ENCODE measurements at places on chromosomes 16 and 17.
A peak's percentile ranks its signal among the peaks of the same experiment; 100 is the strongest.

DNA sequence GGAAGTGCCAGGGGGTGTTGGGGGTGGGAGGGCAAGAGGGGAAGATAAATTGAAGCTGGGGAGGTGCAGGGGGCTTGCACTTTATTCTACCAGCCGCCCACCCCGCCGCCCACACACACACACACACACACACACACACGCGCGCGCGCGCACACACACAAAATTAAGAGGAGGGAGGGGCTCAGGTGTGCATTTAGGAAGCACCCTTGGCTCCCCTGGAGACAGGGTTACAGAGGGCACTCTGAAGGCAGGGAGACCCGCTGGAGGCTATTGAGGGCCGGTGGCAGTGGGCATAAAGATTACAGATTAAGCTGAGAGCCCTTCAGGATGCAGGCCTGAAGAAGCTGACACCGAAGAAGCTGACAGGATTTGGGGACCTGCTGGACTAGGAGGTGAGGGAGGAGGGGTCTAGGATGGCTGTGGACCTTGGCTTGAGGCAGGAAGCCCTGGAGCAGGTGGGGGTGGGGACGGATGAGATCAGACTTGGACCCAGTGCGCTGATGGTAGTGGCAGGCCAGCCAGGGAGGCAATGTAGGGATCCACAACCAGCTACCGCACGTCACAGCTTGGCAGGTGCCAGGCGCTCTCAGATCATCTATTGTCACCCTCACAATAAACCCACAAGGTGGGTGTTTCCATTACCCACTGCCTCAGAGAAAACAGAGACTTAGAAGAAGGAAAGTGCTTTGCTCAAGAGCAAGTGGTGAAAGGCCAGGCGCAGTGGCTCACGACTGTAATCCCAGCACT is 772 bp upstream of the SAMD14 start:
- DNase-seq = no peak

- DNase-seq = no peak
Observed at GRCh38 chr16:84449156-84450140, 55.0 kb downstream of the MEAK7 start.

DNA sequence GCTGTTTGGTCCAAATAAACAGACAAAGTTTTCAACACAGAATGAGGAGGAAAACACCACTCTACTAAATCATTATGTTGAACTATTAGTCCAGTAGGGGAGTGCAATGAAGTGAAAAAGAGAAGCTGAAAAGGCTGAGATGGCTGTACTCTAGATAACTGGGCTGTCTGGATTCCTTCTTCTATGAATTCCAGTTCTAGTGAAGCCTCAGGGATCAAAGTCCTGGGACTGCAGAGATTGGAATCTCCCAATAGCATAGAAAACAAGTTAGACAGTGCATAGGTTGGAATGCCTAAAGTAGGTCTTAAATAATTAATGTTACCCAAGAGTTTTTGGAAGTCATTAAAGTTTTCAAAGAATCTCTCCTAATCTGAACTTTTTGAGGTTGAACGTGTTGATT is 59.9 kb downstream of the LGALS9 start:
- DNase-seq = no peak

- no peak for DNase-seq
Observed at GRCh38 chr17:9162275-9162985, 141.1 kb downstream of the NTN1 start.

- peak; percentile 51 for DNase-seq
Observed at GRCh38 chr16:19884611-19885450, at the start of gene GPRC5B. TSS of gene GPRC5B (minus strand) at chr16:19884848. CDS start at chr16:19872845, 12,003 bp downstream.

DNA sequence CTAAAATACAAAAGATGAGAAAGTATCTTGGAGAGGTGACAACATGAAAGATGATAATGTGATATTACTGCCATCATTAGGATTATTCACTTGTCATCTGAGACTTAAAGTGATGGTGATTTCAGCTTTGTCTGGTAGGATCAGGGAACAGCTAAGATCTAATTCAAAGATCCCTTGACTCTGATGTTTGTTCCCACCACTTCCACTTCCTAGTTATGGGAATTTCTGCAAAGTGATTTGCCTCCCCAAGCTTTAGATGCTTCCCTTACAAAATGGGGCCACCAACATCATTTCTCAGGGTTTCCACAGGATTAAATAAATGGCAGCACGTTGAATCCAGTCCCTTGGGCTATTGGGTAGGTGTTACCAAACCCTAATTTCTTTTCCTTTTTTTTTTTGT is 550.8 kb upstream of the CDH5 start:
- DNase-seq = no peak

DNA sequence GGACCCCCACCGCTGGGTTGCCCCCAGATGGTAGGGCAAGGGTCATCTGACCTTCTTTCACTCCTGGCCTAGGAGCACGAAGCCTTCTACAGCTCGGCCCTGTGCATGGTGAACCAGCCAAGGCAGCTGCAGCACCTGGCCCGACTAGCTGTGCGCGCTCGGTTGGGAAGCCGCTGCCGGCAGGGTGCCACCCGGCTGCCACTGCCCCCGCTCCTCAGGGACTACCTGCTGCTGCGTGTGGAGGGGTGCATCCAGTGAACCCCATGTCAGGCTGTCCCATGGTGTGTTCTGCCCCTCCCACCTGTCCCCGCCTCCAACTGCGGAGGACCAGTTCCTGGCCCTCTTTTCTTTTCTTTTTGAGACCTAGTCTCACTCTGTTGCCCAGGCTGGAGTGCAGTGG is 7.6 kb downstream of the ASB16 start:
- no peak for DNase-seq

GRCh38 chr17:17164676-17165075 is 41.5 kb downstream of the PLD6 start:
- no peak for DNase-seq

DNA sequence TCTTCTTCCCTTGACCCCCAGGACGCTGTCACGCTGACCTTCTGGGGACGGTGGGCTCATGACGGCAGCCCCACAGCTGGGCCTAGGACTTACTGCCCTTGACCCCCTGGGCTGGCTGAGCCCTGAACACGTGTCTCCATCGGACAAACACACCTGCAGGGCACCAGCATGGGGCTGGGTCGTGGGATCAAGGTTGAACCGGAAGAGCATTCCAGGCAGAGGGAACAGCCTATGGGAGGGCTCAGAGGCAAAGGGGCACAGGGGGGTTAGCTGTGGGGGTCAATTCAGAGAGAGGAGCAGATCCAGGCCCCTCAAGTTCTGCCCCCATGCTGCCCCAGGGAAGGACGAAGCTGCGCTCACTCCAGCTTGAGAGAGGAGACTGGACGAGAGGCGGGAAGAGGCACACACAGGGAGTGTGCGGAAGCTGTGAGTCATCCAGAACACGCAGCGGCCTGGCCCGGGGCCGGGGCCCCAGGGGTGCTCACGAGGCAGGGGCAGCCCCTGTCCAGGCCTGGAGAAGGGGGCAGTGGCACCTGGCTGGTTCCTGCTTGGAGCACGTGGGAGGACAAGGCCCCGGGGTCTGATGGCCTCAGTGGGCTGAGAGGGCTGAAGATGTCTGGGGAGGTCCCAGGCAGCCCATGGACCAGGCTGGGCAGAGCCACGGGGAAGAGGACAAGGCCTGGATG is 9.9 kb downstream of the SSTR5 start:
- no peak for DNase-seq

GRCh38 chr17:74427048-74427762 is 4.7 kb upstream of the GPRC5C start:
- DNase-seq = no peak

DNA sequence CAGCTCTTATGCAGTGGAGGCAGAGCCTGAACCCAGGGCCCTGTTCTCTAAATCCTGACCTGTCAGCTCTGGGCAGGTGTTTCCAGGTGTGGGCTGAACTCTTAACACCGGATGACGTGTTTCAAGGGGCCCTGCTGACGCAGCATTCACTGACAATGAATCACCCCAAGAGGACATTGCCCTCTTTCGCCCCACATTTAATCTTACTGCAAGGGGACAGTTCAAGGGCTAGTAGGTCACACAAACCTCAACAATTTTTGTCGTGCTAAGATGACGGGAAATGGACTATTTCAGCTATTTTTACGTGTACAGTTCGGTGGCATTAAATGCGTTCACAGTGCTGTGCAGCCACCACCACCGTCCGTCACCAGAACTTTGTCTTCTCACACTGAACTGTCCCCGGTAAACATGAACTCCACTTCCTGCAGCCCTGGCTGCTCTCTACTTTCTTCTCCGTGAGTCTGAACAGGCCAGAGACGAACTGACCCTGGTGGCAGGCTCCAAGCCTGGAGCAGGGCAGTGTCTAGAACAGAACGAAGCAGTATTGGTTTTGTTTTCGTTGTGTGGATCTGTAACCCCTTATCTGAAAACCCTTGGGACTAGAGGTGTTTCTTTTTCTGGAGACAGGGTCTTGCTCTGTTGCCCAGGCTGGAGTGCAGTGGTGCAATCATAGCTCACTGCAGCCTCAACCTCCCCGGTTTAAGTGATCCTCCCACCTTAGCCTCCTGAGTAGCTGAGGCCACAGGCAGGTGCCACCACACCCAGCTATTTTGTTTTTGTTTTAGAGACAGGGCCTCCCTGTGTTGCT is 88.4 kb upstream of the CIBAR2 start:
- DNase-seq = no peak

- DNase-seq = no peak
Observed at GRCh38 chr17:82384051-82384729, 12.6 kb downstream of the UTS2R start.

GRCh38 chr17:47989159-47989558 is 18.2 kb downstream of the CDK5RAP3 start:
- DNase-seq = no peak

DNA sequence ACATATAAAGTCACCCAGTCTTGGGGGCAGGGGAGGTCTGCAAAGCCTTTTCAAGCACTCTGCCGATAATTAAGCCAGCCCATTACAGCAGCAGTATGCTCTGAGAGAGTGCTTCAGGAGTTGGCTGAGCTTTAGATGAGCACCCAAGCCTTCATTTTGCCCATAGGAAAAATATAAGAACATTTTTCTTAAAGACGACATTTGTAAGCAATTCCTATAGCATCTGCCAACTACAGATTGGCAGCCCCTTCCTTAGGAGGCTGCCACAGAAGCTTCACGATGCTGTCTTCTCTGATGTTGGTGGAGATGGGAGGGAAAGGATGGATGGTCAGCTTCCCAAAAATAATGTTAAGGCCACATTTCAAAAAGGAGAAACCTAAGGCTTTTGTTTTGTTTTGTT is 367.5 kb downstream of the XYLT1 start:
- DNase-seq = no peak

DNA sequence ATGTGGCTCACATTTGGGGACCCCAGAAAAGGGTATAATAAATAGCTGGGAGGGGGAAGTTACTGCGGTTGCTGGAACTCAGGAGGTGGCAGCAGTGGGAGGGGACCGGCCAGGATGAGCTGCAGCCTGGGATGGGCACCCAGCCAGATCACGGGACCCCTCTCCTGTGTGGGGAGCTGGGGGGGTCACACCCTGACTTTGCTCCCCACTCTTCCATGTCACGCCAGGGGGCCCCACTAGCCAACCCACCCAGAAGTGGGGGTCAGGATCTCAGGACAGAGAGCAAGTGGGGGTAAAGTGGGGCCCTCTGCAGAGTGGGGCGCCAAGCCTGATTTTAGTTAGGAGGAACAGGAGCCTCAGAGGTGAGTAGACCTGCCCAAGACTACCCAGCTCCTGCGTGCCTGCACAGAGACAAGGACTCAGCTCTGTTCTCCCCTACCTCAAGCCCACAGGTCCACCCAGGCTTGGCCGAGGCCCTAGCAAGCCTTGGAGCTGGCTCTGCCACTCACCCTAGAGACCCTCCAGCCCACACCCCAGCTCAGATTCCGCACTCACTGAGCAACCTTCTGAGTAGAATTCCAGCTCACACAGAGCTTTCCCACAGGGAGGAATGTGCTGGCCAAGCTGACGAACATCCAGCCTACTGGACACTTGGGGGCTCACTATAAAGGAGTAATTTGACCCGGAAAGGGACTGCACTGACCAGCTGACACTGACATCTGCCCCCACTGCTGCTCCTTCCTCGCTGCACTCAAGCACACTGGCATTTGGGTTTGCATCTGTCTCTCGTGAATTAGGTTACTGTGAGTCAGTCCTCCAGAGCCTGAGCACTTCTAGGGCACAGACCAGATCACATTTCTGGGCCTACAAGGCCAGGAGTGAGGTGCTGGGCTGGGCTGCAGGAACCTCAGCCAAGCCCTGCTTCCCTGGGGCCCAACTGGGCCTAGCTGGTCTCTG is 310.1 kb downstream of the C16orf95 start:
- no peak for DNase-seq

DNA sequence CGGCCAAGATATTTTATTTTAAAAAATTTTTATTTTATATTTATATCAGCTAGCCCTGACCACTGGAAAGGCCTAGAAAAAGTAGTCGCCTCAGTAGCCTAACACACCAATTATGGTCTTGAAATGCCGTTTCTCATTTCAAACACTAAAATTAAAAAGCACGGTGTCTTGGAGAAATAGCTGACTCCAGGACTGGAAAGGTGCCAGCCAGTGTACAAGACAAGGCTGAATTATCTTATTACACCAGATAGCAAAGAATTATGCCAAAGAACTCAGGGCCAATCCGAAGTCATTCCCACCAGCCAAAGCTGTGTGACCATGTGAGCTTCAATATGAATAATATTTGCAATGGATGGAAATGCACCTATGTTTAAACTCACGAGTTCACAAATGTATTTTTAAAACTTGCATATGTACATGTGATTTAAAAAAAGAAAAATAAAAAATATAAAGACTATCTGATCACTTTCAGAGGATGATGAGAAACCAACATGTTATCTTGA is 19.9 kb upstream of the ATP2C2 start:
- no peak for DNase-seq

DNA sequence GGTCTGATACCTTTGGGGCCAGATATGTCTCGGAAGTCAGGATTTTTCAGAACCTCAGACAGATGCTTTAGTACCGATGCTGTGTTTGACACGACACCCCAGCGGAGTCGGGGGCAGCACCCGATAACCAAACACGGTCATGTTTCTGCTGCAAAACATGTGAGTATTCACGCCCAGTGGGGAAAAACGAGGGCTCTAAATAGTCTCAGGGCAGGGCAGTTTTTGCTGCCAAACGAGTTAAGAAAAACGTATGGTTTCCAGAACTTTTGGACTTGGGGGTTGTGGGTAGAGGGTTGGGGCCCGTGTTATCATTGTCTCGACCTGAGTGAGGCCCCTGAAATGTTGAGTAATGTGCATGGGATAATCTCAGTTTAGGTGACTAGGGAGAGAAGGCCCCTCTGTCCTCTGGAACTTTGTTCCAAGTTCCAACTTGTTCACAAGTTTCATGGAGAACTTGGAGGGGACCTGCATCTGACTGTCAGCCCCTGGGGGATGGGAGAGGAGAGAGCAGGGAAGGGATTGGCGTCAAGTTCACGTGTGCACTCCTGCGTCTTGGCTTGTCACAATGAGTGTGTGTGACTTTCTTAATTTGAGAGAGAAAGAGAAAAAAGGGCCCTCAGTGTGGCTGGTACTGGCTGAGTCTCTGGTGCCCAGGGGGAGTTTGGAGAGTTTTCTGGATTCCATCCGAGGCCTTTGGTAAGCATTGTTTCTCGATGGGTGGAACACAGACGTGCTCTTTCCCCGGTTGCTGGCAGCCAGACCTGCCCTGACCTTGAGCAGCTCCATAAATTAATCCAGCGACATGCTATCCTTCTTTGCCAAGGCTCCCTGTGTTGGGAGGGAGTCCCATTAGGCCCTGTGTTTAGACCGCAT is 83.9 kb upstream of the CIBAR2 start:
- no peak for DNase-seq

- DNase-seq = no peak
Observed at GRCh38 chr16:75821117-75821516, 94.8 kb upstream of the CPHXL start.

Measured in occipital lobe (tissue), 3 donors.